NCI-H2081 (cell line): ENCODE measurements at places on chromosomes 6 and 20.

GRCh38 chr20:56859801-56860261, 230.7 kb downstream of the TFAP2C start:
- DNase-seq: no peak

DNA sequence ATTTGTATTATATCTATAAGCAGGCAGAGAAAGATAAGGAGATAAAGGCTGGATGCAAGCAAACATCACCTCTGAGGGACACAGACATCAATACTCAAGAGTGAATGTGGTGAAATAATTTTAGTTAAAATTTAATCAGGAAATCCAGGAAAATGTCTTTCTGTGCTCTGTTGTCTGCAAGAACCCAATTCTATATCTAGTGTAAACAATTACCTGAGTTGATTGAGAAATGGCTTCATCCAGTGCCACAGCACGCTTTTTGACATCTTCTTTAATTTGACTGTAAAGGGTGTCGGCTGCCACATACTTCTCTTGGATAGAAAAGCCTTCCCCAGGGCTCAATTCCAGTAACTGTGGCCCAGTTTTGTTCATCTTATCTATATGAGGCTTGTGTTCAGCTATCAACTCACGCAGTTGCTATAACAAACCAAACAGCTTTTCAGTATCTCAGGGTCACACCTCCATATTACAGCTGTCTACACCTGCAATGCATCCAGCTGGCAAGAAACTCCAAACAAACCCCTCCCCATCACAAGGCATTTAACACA, 131.6 kb downstream of the DST start:
- peak; percentile 39 for DNase-seq

- DNase-seq: no peak
Measured at GRCh38 chr20:15199698-15200097, 862.3 kb upstream of the FLRT3 start.

GRCh38 chr6:106939848-106940247, 34.7 kb downstream of the CD24 start:
- no peak for DNase-seq

- DNase-seq: no peak
Measured at GRCh38 chr20:50590348-50590664, 80.1 kb downstream of the PTPN1 start.

- no peak for DNase-seq
Measured at GRCh38 chr6:82702574-82702973, 339.0 kb downstream of the TPBG start.

- no peak for DNase-seq
Measured at GRCh38 chr6:99603421-99604165, 3.0 kb upstream of the PRDM13 start.

GRCh38 chr6:167856999-167857660, 30.4 kb downstream of the AFDN start:
- no peak for DNase-seq
